ENCODE measurements at places on chromosomes 2 and 18. TPM values are rescaled to one million over a fixed set of nuclear protein-coding genes. Genes with fewer than 3 reads are reported as not detected.
A peak's percentile ranks its signal among the peaks of the same experiment; 100 is the strongest.

GRCh38 chr2:136863874-136864273, 98.5 kb downstream of the THSD7B start:
- DNase-seq, result no peak

GRCh38 chr2:42492691-42493467, 903 bp downstream of the KCNG3 start:
- no peak for DNase-seq

DNA sequence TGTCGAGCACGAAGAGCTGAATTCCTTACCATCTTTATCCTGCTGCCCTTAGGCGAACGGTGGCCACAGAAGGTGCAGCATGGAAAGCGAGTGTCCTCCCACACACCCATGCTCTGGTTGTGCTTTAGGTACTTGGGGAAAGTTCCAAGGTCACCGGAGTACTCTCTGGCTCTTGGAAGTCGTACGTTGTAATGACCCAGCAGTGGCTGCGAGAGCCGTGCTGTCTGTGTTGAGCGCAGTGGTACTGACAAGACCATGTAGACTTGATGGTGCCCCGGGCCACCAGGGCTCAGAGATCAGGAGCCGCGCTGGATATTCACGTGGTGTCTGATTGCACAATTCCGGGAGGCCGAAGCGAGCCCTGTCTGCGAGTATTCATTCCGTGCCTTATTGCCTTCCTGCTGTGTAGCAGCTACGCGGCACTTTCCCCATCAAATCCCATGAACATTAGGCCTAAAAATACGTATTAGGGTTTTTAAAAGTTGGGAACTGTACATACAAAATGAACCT, 222.0 kb downstream of the ZNF516 start:
- DNase-seq, result no peak

DNA sequence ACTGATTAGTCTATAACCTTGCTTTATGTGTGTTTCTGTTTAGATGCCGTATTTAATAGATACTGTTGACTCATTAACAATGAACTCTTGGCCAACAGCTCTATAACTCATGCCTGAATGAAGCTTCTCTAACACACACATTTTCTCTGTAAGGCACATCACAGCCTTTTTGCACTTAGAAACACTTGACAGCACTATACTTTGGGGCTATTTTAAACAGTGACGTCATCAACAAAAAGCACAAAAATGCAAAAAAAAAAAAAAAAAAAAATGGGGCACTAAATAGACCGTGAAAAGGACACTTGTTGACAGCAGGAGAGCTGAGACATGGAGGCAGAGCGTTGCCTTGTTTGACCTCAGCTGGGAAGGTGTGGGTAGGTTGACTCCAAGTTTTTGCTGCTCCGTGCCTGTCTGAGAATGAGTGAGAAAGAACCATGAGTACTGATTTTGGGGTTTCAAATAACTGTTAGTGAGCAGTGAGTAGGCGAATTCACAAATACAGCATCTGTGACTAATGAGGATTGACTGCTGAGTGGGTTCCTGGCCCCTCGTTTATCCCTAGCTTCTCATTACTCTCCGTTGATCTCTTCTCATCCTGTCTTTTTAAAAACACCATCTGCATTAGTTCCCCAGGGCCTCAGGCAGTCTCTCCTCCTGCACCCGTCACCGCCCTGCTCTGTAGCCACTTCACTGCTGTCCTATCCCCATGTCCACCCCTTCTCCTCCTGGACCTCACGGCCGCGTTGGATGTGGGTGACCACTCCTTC, 24.4 kb downstream of the SPP2 start:
- no peak for DNase-seq

GRCh38 chr2:42223855-42224268, 54.7 kb downstream of the EML4 start:
- no peak for DNase-seq

DNA sequence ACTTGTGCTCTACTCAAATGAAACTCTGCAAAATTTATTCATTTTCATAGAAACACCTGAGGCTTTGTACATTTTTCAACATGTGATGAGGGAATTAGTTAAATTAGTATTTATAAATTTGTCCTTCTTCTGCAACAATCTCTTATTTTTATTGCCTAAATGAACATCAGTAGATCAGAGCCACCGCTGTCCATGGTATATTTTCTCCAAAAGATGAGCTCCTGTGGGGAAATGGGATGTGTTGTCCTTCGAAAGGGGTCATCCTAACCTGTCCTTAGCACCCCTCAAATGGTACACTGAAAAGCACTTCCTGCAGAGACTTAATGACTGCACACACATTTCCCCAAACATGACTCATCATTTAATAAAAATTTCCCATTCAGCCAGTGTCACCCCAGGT, 714.6 kb downstream of the MBD2 start:
- DNase-seq, result no peak

- peak; percentile 54 for DNase-seq
Observed at GRCh38 chr2:26988058-26988860, 17.8 kb downstream of the MAPRE3 start.

Gene OTOF
- polyA plus RNA-seq, result 0.16 TPM

- DNase-seq, result peak; percentile 86
Observed at GRCh38 chr2:205660521-205661124, 21.7 kb upstream of the NRP2 start.

All from BJ (cell line).